KBM-7 (cell line): ENCODE measurements at places on chromosomes 4 and X.

GRCh38 chr4:608236-608635 lies 17.1 kb upstream of the PDE6B start:
- no peak for DNase-seq

DNA sequence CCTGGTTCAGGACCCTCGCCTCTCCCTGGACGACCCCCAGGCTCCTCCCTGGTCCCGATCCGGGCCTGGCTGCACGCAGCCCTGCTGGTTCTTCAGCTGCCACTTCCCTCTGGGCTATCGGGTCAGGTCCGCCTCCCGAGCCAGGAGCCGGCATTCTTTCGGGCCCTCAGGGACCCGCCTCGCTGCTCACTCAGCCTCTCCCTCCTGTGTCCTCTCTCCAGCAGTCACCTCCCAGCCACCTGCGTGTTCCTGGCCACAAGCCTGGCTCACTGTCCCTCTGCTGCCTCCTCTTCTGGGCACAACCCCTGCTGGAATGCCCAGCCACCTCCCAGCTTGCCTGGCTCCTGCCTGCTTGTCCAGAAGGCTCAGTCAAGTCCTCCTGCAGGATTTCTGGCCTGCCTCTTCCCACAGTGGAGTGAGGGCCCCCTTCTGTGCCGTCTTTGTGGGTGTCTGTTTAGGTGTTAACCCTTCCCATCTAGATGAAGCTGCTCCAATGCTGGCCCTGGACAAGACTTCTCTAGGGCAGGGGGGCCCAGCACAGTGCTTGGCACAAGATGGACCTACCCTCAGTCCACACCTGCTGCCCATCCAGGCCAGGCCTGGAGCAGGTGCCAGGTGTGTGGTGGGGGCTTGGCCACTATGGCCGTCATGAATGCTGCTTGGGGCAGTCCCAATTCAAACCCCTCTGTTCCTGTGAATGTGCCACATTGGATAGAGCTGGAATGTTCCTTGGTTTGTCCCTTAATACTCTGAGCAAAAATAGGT lies 2.2 kb downstream of the WFS1 start:
- no peak for DNase-seq

GRCh38 chr4:182380771-182381181 lies 137.6 kb downstream of the TENM3 start:
- DNase-seq: no peak

DNA sequence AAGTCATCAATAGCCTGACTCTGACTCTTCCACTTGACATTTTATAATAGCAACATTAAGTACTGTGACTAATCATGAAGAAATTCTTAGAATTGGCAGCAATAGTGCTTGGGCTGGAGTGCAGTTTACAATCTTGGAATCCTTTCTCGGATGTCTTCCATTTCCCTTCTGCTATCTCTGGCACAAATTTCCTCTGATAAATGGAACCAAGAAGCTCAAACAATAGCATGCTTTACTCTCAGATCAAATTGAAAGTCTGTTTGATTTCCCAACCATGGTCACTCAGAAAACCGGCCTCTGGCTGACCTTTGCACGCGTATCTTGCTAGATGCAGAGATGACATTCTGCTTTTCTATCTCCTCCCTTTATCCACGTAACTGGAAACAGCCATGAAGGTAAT lies 99.0 kb upstream of the SPANXC start:
- no peak for DNase-seq

GRCh38 chr4:111806331-111806730 lies 338.9 kb upstream of the FAM241A start:
- DNase-seq: no peak
